ENCODE measurements at places on chromosomes 3 and 15.

GRCh38 chr3:10417847-10418246 is 87.5 kb downstream of the ATP2B2 start:
- DNase-seq, result no peak

DNA sequence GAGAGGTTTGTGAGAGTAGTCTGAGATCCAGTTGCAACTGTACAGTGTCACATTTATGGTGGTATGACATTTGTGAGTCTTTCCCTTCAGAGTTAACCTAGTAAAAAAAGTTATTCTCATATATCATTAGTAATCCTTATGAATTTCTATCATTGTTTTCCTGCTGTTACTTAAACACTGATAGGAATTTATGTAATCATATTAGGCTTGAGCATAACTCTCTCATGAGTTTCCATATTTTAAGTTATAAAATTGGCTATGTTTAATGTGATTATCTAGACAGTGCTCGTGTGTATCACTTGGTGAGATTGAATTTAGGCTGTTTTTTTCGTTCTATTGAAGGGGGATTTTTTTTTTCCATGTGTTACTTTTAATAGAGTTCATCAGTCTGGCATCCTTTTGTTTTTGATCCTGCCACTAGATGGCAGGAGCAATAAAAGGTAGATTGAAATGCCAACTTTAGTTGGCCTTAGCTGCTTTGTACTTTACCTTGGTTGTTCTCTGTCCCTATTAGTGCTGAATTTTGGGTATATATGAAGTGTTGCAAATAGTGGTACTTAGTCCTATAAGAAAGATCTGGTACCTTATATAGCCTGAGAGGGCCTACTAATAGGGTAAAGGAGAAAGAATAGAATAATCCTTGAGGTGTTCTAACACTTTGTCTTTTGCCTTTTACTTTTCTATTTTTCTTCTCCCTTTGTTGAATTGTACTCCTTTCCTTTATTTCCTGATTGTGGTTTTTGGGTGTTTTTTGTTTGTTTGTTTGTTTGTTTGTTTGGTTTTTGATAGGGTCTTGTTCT is 17.9 kb downstream of the STT3B start:
- DNase-seq, result no peak

GRCh38 chr3:33664195-33664594 is 53.9 kb downstream of the CLASP2 start:
- peak; percentile 38 for DNase-seq

- DNase-seq, result no peak
Measured at GRCh38 chr3:52442409-52443267, 2.3 kb downstream of the SEMA3G start.

- DNase-seq, result no peak
Measured at GRCh38 chr3:69426967-69427304, 41.0 kb upstream of the FRMD4B start.

DNA sequence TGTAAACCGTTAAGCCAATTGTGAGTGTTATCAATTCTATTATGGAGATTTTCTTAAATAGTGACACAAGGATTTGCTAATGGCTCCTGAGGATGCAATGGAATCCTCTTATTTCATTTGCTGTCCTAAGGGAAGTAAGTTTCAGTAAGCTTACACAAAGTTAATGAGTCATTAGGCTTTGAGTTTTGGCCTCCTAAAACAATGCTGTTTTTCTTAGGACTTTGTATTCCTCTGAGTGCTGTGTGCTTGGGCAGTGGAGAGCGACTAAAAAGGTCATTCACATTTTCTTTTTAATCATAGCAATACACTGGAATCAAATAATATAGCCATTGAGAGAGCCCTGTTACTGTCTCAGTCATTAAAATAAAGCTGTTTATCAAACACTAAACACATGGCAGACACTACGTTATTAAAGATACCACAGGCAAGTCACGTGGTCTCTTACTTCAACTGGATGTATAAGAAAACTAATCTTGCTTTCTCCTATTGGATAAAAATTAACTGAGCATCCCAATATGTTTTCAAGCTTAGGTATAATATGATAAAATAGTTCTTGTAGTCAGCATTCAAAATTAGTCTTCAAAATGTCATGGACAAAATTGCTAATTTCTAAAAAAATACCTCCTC is 290.8 kb downstream of the NLGN1 start:
- DNase-seq, result no peak

GRCh38 chr15:79990997-79991334 is 20.0 kb upstream of the BCL2A1 start:
- DNase-seq, result no peak

DNA sequence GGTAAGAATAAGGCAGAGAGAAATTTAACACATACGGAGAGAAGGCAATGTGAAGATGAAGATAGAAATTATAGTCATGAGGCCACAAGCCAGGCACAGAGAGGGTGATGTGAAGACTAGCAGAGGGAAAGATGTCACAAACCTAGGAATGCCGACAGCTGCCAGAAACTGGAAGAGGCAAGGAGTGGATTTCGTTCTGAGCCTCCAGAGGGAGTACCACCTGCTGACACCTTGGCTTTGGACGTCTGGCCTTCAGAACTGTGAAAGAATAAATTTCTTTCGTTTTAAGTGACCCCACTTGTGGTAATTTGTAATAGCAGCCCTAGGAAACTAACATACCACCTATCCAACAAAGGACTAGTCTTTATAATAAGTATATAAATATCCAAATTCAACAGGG is 5.0 kb upstream of the SGO1 start:
- DNase-seq, result no peak

DNA sequence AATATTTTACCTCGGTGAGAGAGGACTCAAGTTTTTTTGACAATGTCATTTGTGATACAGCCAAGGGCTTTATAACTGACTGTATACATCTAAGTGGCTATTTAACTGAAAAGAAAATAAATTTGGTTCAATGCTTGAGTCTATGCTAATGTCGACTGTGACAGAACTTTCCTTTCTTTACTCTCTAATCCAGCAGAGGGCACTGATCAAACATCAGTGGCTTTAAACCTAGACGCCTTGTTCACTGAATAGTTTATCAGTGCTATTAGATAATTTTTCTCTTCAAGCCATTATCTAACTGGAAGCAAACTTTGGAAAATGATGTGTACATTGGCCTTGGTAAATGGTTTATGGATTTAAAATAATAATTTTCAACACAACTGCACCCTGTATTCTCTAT is 285.1 kb downstream of the CHL1 start:
- DNase-seq, result no peak

- DNase-seq, result no peak
Measured at GRCh38 chr15:88693191-88693590, 54.4 kb downstream of the ISG20 start.

- DNase-seq, result peak; percentile 48
Measured at GRCh38 chr15:94324117-94324826, 92.9 kb downstream of the MCTP2 start.

DNA sequence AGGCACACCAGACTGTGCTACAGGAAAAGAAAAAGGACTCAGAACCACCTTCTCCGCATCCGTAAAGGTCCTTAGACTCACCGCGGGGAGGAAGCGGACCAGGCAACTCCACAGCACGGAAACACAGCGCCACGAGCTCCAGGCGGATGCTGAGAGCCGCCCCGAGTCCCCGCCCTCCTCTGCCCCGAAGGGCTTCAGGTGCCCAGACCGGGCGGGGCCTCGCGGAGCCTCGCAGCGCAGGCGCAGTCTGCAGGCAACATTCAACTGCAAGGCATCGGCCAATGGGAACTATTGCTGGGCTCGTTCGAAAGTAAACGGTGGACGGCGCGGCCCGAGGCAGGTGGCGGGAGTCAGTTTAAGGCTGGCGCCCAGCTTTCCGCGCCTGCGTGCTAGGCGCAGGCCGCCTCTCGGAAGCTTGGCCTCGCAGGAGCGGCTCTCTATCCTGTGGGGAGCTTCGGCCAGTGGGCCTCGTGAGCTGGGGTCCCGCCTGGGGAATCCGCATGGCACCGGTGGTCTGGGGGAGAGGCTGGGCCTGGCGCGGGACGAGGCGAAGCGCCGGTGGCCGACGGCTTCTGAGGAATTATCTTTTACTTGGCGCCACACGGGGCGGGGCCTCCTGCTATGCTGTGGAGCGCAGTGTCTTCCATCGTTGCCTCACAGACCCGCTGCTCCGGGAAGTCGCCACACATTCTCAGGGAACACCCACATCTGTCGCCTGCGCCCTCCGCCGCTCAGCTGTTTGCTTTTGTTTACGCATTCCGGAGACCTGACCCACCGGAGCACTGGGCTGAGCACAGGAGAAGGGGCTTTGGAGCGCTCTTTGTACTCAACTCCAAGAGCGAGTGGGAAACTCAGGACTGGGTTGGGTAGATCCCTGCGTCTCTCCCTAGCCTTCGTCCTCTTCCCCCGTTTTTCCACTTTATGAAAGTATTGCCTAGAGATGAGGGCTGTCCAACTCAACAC is at the start of gene TRIM59:
TRIM59 (minus strand) TSS at position 151 of the 963 bp plus-strand sequence. CDS start 10,603 bp downstream, outside the sequence.
- DNase-seq, result peak; percentile 96

DNA sequence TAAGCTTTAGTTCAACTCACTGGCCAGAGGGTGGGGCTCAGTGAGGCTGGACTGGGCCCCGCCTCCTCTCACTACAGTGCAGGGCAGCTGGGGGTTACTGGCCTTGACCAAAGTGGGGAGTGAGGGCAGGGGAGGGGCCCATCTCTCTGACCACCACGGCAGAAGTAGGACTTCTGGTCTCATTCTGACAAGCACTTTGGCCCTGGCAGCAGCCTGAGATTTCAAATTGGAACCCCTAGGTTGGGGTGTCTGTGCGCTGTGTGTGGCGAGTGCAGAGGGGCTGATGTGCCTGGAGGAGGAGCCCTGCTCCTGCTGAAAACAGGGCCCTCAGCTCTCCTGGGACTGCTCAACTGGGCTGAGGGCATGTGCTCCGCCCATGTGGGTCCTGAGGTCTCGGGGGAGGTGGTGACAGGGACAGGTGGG is 60.3 kb upstream of the RPL32 start:
- no peak for DNase-seq

- DNase-seq, result no peak
Measured at GRCh38 chr3:188589071-188589470, 435.1 kb downstream of the LPP start.

GRCh38 chr3:190586631-190587011 is 72.7 kb downstream of the IL1RAP start:
- no peak for DNase-seq

DNA sequence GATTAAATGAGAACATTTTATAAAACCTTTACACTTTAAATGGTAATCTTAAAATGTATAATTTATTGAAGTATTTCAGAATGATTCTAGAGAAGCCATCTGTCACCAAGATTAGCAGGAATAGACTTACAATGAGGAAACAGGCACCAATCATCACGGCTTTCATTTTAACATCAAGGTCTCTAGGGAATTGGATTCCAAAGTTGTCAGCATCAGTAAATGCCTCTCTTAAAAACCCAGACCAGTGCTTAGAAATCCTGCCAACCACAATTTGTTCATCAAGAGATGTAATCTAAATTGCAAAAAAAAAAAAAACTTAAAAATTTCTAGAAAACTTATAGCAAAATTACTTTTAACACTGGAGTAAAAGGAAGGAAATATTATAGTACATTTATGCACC is 20.3 kb downstream of the PLSCR2 start:
- no peak for DNase-seq

DNA sequence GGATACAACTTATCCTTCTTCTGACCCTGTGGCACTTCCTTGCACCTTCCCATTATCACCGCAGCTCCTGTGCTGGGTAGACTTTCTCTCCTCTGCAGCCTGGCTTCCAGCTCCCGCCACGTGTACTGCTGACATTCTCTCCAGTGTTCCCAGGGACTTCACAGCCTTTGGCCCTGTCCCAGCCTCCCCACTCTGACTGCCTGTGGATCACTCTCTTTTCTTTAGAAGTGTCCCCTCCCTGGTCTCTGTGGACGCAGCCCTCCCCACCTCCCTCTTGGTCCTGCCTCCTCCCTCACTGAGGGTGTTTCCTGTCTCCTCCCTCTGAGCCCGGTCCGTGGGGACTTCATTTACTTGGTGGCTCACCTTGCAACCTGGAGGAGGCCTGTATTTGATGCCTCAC is 17.4 kb downstream of the PDIA5 start:
- no peak for DNase-seq

GRCh38 chr3:66655044-66655443 is 154.2 kb upstream of the LRIG1 start:
- DNase-seq, result no peak
